Astrocyte of the hippocampus (primary cell): ENCODE measurements at places on chromosomes 13 and 19.

- no peak for DNase-seq
Measured at GRCh38 chr13:93862259-93862658, 617.2 kb downstream of the DCT start.

DNA sequence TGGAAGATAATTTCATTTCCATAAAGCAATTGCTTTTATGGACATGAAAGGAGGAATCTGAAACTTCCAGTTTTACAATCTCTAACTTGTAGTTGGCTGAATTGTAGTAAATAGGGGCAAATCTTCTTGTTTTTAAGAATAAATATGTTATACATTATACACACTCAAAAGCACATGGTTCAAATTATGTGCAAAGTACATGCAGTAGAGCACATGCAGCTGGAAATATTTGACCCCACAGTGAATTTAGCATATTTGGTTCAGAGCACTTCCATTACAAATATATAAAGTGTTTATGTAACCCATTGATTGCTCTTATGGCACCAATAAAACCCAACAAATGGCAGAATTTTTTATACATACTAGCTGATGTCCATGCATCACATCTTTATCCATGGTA lies 180.5 kb downstream of the IRS2 start:
- no peak for DNase-seq

GRCh38 chr13:76300688-76301087 lies 585.5 kb downstream of the KCTD12 start:
- DNase-seq: no peak

- DNase-seq: no peak
Measured at GRCh38 chr13:35841060-35841521, 290.1 kb downstream of the DCLK1 start.

- peak; percentile 81 for DNase-seq
Measured at GRCh38 chr19:28710278-28710677, 502.7 kb downstream of the UQCRFS1 start.

GRCh38 chr19:40322271-40322610 lies 26.0 kb downstream of the C19orf47 start:
- DNase-seq: no peak

GRCh38 chr13:46468570-46469463 lies 81.8 kb upstream of the RUBCNL start:
- no peak for DNase-seq

- no peak for DNase-seq
Measured at GRCh38 chr13:27523346-27524073, 73.1 kb upstream of the MTIF3 start.

DNA sequence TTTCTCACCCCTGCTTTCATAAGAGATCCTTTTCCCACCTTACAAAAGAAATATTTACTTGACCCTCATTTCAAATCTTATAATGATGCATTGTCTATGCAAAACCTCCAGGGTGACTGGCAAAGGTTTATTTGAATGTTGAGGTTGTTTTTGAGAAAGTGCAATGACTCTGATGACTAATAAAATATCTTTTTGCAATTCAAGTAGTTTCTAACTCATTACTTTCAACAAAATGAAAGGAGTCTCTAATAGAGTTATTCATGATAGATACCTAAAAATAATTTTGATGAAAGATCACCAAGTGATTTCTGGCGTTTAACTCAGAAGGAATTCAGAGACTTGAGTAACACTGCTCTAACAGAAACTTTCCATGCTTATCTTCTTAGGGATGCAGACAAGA lies 144.2 kb downstream of the FOXO1 start:
- DNase-seq: no peak

GRCh38 chr19:36059180-36059910 lies 4.6 kb downstream of the WDR62 start:
- DNase-seq: no peak

- DNase-seq: peak; percentile 9
Measured at GRCh38 chr13:46071590-46072249, 19.2 kb upstream of the ZC3H13 start.
